ENCODE measurements at places on chromosomes 2 and 18. TPM values are rescaled to one million over a fixed set of nuclear protein-coding genes. Genes with fewer than 3 reads are reported as not detected.

INHBB gene
- 0.49 TPM for polyA plus RNA-seq

COL5A2 gene
- 3.6 TPM for polyA plus RNA-seq

GCG gene
- not detected for polyA plus RNA-seq

DNA sequence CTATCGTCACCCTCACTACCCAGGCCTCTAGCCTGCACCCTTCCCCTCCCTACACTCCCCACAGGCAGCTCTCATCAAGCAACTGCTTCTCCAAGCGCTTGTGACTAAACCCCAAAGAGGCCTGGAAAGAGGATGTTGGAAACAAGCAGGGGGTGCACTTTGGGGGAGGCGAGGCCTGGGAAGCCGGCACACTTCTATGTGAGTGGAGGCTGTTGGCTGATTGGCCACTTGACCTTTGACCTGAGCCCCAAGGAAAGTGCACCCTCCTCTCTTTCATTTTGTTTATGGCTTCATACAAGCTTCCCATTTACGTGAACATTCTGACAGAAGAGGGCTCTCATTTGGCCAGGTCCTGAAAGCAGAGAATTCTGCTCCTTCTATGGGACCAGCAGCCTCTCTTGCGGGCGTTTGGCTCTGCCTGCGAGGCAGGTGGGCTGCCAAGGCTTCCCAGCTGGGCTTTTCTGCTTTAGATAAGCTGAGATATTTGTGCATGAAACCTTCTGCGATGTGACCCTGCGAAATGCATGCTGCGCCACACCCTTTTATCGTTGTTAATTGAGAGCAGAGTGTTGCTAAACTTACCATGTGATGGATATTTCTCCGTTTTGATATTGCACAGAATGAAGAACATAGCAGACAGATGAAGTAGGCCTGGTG lies 134.8 kb upstream of the NCK2 start:
- no peaks in the 10 kb centered on the region for H3K36me3 ChIP-seq
- peaks cover 2% of the 10 kb centered on the region for H3K4me1 ChIP-seq
- no peak for DNase-seq
- no peaks in the 10 kb centered on the region for H3K27me3 ChIP-seq
- H3K4me3 ChIP-seq: no peak overlapping the region

CAPN13 gene
- 3.4 TPM for polyA plus RNA-seq

CASP8 gene
- polyA plus RNA-seq: 8.0 TPM

SERPINB8 gene
- 1.9 TPM for polyA plus RNA-seq

DNA sequence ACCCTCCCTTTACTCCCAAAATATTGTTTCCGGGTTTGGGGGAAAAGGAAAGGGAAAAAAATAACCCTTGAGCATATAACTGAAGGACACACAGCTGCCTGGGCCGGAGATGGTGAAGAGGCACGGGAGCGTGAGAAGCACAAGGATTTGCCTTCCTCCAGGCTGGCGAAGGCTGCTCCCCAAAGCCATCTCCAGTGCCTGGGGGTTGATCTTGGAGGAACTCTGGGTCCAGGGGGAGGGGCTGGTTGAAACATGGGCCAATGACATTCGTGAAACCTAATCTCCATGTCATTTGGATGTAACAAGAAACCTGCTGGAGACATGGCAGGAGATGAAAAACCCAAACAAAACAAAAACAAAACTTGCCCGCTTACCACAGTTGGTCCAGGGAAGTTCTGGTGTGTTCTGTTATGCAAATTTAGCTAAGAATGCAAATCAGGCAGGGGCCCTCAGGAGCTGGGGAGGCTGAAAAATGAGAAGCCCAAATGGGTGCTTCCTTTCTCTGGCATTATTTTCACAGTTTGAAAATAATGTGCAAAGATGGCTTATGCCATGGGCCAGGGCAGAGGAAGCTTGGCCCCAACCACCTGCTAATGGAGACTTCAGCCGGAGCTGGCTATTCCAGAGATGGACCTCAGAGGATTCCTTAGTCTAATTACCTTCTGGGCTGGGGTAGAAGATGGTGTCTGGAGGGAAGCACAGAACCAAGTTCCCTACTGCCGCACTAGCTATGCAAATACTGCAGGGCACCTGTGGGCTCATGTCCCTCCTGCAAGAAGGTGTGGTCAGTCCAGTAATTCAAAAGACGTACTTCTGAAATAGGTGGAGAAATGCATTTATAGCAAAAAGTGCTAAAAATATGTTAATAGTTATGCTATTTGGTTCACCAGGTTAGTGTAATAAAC lies 180.9 kb downstream of the BCL2 start:
- no peak overlapping the region for H3K27ac ChIP-seq
- no peak overlapping the region for H3K4me3 ChIP-seq
- peak; percentile 59 for DNase-seq
- no peaks in the 10 kb centered on the region for H3K36me3 ChIP-seq
- H3K4me1 ChIP-seq: peaks cover 11% of the 10 kb centered on the region

ACKR3 gene
- 6.9 TPM for polyA plus RNA-seq

- no peaks in the 10 kb centered on the region for H3K27me3 ChIP-seq
- DNase-seq: no peak
- H3K36me3 ChIP-seq: no peaks in the 10 kb centered on the region
- H3K4me3 ChIP-seq: no peak overlapping the region
- no peaks in the 10 kb centered on the region for H3K4me1 ChIP-seq
These were observed 41.5 kb downstream of the RNF144A start for GRCh38 chr2:6958616-6959235.

GRCh38 chr18:30248056-30248455 lies 794.5 kb downstream of the DSC3 start:
- no peaks in the 10 kb centered on the region for H3K4me1 ChIP-seq
- H3K27me3 ChIP-seq: no peaks in the 10 kb centered on the region
- H3K4me3 ChIP-seq: no peak overlapping the region
- no peaks in the 10 kb centered on the region for H3K36me3 ChIP-seq

MOB1A gene
- 36.2 TPM for polyA plus RNA-seq

OTOS gene
- polyA plus RNA-seq: 1.5 TPM

GRCh38 chr2:186746584-186746983 lies 52.7 kb downstream of the FAM171B start:
- H3K27ac ChIP-seq: no peak overlapping the region
- no peaks in the 10 kb centered on the region for H3K27me3 ChIP-seq
- H3K4me3 ChIP-seq: no peak overlapping the region

GRCh38 chr2:95023222-95023597 lies 2.3 kb upstream of the MAL start:
- H3K4me3 ChIP-seq: peak overlapping the region; percentile 44
- peaks cover 6% of the 10 kb centered on the region for H3K27me3 ChIP-seq
- no peak overlapping the region for H3K27ac ChIP-seq
- H3K4me1 ChIP-seq: no peaks in the 10 kb centered on the region
- H3K36me3 ChIP-seq: no peaks in the 10 kb centered on the region

GPC1 gene
- 18.4 TPM for polyA plus RNA-seq

DNA sequence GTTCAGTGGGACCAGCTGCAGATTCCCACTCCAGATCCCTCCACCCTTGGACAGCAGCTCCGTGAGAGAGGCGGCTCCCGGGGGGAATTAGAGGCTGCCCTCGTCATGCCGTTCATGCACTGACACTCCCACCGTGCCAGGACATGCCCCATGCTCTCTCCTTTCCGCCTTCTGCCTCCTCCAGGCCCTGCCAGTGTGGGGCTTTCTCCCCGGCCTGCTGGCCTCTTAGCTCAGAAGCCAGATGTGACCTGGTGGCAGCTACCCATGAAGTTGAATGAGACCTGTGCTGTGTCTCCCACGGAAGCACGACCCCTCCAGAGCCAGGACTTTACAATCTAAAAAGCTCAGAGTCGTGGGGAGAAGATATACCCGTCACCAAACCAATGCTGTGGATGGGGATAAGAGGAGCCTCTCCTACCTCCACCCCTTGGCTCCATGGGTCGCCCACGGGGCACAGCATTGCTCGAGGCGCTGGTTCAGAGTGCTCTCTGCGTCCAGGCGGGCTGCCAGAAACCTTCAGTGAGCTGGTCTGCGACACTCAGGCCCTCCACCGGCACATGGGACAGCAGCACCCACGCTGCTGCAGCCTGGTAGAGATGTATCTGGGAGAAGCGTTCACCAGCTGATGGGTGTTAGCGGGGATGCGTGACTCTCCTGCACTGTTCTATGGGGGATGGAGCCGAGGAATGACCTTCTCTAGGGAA lies 111.0 kb upstream of the GPC1 start:
- H3K4me3 ChIP-seq: no peak overlapping the region
- no peaks in the 10 kb centered on the region for H3K36me3 ChIP-seq
- H3K27me3 ChIP-seq: no peaks in the 10 kb centered on the region
- H3K4me1 ChIP-seq: no peaks in the 10 kb centered on the region
- no peak for DNase-seq
- no peak overlapping the region for H3K27ac ChIP-seq

DNA sequence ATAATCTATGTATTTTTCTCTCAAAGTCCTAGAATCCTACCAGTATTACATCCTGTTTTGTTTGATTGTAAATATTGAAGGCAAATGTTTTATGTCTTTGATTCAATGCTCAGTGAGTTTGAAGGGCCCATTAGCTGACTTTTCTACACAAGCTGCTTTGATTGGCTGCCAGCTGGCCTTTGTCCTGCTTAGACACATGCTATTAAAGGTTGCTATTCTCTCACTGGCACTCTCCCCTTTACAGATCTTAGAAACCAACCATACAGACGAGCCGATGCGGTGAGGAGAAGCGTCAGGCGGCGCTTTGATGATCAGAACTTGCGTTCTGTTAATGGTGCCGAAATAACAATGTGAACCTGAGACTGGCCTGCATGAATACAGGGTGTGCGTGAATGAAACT lies 69.7 kb downstream of the PRPF40A start:
- H3K36me3 ChIP-seq: no peaks in the 10 kb centered on the region
- no peak overlapping the region for H3K27ac ChIP-seq
- no peak for DNase-seq
- peaks cover 5% of the 10 kb centered on the region for H3K4me1 ChIP-seq
- H3K4me3 ChIP-seq: no peak overlapping the region

COQ10B gene
- 31.2 TPM for polyA plus RNA-seq

GAL3ST2 gene
- polyA plus RNA-seq: 0.39 TPM

DNA sequence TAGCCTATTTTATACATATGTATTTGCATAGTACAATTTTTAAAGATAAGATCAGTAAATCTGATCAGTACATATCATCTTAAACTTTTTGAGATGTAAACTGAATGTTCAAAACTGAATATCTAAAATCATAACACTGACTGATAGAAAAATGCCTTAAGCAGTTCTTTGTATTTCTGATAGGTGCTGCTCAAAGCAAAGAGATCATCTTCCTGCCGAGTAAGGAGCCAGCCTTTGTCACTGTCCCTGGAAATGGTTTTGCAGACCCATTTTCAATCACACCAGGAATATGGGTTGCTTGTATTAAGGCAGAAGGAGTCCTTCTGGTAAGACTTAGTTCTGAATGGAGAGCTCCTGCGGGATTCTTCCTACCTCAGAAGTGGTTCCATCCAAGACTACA lies 135.0 kb downstream of the LAMA3 start:
- no peak overlapping the region for H3K4me3 ChIP-seq
- no peak overlapping the region for H3K27ac ChIP-seq
- no peak for DNase-seq
- no peaks in the 10 kb centered on the region for H3K36me3 ChIP-seq
- no peaks in the 10 kb centered on the region for H3K4me1 ChIP-seq

GRCh38 chr2:233793465-233794127 lies 15.5 kb downstream of the MROH2A start:
- H3K27me3 ChIP-seq: no peaks in the 10 kb centered on the region
- no peaks in the 10 kb centered on the region for H3K4me1 ChIP-seq
- no peak overlapping the region for H3K27ac ChIP-seq
- H3K36me3 ChIP-seq: no peaks in the 10 kb centered on the region
- H3K4me3 ChIP-seq: no peak overlapping the region
